ENCODE measurements at places on chromosomes 7 and 10.
A peak's percentile ranks its signal among the peaks of the same experiment; 100 is the strongest.

DNA sequence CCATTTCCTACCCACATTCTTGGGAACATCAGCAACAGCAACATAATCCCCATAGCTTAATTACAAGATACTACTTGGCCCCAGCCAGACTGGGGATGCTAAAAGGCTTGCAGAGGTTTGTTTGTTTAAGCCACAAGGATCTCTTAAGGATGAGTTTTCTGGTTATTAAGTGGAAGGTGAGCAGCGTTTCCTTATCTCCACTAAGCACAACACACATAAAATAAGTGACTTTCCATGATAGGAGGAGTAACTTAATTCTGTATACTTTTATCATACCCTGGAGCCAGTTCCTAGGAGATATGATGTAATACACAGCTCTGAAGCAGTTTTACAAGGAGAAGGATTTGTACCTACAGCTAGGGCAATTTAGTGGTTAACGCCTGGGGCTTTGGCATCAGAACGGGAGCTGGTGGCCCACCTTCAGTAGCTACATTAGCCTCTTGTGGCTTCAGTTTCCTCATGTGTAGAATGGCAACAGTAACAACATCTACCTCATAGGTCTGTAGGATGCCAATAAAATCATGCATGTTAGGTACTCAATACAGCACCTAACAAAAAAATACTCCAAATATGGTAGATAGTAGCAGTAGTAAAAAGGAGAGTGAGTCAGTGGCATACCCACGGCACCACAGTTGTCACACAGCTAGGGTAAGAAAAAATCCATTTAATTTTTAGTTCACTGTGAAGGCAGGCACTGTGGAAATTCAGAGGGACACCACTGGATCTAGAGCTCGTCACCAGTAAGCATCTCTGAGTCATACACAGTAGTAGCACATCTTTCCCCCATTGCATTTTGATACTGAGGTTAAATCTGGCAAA is 55.2 kb downstream of the DOCK4 start:
- no peak for DNase-seq

GRCh38 chr10:12597788-12598765 is 248.7 kb downstream of the CAMK1D start:
- DNase-seq: no peak

- no peak for DNase-seq
Observed at GRCh38 chr7:147013825-147014224, 897.2 kb downstream of the CNTNAP2 start.

GRCh38 chr10:87761892-87762291 is 56.1 kb downstream of the ATAD1 start:
- peak; percentile 40 for DNase-seq

- no peak for DNase-seq
Observed at GRCh38 chr7:121138262-121138933, 149.9 kb downstream of the CPED1 start.

- DNase-seq: no peak
Observed at GRCh38 chr10:93054486-93054885, 6.1 kb upstream of the CYP26C1 start.

GRCh38 chr7:105764506-105764905 is 111.9 kb downstream of the ATXN7L1 start:
- no peak for DNase-seq

DNA sequence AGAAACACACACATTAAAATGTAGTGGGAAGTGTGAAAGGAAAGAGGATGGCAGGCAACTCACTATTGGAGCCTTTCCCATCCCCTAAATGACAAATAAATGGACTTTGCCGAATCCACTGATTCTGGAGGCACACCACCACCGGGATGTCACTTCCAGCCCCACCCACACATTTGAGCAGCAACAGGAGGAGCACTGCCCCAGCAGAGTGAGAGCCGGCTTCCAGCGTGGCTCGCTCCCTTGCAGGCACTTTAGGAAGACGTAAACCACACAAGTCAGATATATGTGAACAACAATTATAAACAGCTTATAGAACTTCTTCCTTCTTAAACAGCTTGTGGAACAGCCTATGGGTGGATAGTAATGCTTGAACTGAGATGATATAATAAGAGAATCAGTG is 191.0 kb downstream of the DGKI start:
- no peak for DNase-seq

DNA sequence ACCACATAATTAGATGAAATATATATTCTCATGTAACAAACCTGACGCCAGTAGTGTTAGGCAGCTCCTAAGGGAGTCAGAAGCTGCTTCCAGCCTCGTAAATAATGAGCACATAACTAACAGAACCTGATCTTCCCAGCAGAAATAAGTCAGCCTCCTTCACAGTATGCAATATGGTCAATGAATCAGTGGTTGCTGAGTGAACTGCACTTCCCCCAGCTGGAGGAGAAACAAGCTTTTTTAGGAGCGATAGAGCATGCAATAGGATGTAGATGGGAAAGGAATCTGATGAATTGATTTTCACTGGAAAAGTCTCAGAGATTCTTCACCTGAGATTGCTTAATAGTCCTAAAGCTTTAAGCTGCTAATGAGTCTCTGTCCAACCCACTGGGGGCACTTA is 337.2 kb upstream of the LRGUK start:
- no peak for DNase-seq

DNA sequence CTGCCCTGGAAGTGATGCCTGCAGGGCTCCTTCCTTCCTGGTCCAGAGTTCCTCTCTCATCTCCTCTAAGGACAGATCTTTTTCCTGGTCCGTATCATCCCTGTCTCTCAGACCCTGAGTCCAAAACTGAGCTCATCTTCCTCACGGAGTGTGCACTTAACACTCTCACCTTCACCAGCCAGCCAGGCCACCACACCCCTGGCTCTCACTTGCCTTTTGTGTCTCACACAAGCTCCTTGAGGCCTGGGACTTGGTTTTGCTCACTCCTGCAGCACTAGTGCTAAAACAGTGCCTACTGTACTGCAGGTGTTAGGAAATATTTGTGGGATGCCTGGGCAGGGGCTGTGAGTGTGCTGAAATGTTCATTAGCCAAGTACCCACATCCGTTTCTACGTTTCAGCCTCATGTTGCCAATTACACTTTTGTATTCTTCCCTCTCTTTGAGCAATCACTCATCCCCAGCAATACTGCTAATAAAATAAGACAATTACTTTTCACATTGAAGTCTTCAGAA is 21.4 kb upstream of the PARP12 start:
- DNase-seq: no peak

DNA sequence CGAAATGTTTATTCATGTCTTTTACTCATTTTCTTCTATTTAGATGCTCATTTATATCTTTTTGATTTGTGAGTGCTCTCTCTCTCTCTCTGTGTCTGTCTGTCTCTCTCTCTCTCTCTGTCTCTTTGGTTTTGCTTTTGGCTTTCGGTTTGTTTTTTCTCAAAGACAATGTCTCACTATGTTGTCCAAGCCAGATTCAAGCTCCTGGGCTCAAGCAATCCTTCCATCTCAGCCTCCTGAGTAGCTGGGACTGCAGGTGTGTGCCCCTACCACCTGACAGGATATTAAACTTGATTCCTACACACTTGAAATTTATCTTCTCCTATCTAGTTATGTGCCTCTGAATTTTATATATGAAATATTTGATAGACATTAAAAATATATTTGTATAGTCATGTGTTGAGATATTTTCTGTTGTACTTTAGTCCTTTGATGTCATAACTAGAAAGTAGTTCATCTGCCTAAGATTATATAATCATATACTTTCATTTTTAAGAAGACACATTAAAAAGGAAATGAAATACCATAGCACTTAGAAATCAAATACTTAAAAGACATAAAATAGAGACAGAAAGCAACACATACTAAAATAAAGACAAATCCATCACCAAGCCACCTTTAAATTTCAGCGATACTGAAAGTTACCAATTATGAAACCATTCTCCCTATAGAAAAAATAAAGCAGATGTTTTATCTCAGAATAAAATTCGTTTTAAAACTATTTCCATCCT is 68.1 kb upstream of the SFMBT2 start:
- no peak for DNase-seq

DNA sequence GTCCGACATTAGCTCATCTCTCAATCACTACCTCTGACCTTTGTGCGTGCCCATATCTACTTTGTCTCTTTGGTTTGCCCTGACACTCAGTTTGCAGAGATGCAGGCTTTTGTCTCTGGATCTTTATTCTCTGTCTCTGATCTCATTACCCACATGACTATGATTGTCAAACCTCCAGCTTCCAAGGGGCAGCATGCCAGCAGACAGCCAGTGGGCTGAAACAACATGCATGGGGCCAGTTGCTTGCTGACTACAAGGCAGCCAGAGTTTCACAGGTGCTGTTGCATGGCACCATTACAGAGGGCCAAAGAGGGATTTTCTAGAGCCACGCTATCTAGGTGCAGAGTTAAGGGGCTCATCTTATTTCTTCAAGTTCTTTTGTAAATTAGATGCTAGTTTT is 146.2 kb downstream of the SPAG6 start:
- DNase-seq: no peak

DNA sequence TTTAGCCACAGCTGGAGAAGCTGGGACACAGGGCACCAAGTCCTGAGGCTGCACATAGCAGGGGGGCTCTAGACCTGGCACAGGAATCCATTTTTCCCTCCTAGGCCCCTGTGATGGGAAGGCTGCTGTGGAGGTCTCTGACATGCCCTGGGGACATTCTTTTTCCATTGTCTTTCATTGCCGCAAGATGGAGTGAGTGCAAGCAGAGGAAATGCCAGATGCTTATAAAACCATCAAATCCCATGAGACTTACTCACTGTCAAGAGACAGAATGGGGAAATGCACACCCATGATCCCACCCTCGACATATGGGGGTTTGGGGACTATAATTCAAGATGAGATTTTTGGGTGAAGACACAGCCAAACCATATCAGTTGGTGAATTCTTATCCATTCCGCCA is 94.7 kb upstream of the FERD3L start:
- no peak for DNase-seq

GRCh38 chr10:128144547-128144946 is 18.3 kb upstream of the MKI67 start:
- no peak for DNase-seq

- DNase-seq: peak; percentile 59
Observed at GRCh38 chr10:110671788-110672579, 27.8 kb downstream of the RBM20 start.

- no peak for DNase-seq
Observed at GRCh38 chr7:38383281-38383680, 109.8 kb upstream of the TARP start.

DNA sequence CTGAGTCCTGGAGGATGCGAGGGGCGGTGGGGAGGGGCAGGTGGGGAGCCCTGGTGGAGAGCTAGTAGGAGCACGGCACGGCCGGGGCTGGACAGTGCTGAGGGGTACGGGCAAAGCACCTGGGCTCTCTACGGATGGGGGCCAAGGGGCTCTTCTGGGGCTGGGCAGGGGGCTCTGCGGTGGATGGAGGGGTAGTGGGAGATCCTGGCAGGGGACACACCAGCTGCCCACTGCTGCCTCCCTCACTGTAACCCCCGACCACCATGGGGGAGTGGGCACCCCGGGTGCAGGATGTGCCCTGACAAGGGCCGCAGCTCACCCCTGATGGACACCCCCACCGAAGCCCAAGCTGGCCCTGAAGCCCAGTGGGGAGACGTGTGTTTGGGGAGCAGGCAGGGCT is 203.3 kb downstream of the ELFN1 start:
- no peak for DNase-seq

- DNase-seq: no peak
Observed at GRCh38 chr10:58511765-58512490, 744 bp upstream of the BICC1 start.

DNA sequence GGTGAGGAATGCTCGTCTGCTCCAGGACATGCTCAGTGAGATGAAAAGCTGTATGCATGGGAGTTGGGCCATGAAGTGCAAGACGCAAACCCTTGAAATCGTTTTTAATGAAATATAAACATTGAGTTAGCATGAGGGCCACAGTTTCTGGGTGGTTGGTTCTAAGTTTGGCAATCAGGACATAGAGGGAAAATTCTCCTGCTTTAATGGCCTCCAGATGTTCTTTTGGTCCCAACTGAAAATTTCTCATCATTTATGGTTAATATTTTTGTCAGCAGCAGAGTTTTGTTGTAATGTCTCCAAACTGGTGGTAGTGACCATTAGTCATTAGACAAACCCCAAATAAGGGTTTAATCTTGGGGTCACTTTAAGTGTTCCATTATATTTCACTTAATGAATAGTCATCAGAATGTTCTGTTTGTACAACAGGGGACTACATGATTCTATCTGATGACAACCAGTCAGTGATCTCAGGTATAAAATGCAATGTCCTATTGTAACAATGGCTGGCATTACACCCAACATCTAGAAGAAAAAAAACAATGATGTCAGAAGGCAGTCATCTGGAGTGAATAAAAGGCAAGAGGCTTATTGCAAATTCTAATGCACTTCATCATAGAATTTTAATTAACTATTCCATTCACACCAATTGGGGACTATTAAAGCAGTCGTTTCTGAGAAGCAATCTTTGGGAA is 197.4 kb downstream of the JCAD start:
- DNase-seq: no peak

- DNase-seq: peak; percentile 38
Observed at GRCh38 chr10:50540069-50540825, 83.5 kb downstream of the SGMS1 start.

All from stimulated activated CD4-positive, alpha-beta T cell treated with anti-CD3 and anti-CD28 coated beads, Interleukin-12 subunit alpha, Interleukin-12 subunit beta, amount 100 ng/mL, for 48 hours (primary cell).